ENCODE measurements at places on chromosomes 4 and X.

- DNase-seq: no peak
Measured at GRCh38 chr4:42066402-42066801, 76.1 kb downstream of the SLC30A9 start.

- no peak for DNase-seq
Measured at GRCh38 chr4:150385606-150386005, 196.3 kb upstream of the MAB21L2 start.

GRCh38 chr4:52799813-52800212, 48.6 kb upstream of the ERVMER34-1 start:
- DNase-seq: no peak

GRCh38 chrX:22310779-22311178, 38.1 kb downstream of the CBLL2 start:
- DNase-seq: no peak

- DNase-seq: no peak
Measured at GRCh38 chrX:140764401-140764919, 54.9 kb downstream of the LINC00632 start.

DNA sequence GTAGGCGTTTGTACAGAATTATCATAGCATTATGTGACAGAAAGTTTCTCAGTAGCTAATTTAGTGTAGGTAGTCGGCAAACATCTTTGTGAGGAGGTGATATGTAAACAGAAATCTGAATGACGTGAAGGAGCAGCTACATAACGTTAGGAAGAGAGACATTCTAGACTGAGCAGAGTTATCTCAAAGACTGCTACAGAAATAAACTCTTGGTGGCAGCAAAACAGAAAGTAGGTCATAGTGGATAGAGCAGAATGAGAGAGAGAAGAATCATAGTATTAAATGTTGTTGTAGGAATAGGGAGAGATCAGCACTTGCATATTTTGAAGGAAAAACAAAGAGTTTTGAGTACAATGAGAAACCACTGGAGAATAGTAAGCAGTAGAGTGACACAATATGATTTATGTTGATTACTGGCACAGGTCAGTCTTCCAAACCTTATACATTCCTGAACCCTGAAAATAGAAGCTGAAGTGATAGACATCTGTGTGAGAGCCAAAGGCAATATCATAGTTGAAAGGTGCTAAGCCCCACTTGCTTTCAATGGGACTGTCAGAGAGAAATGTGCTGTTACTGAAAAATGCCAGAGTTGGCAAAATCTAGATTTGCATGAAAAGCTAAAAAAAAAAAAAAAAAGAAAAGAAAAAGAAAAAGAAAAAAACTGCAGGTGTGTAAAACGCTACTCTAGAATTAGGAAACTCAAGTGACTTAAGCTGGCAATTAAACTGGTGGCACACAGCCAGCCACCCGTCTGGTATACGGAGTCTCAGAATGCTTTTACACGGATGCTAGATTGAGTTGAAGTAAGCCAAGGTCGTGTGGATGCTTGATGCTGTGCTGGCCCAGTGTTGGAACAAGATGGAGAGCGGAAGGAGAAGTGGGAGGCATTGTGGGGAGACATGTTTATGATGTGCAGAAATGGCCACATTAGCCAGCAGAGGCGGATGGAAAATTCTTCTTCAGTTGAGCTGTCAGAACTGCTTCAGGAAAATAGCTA, 750.2 kb upstream of the HS3ST1 start:
- no peak for DNase-seq

DNA sequence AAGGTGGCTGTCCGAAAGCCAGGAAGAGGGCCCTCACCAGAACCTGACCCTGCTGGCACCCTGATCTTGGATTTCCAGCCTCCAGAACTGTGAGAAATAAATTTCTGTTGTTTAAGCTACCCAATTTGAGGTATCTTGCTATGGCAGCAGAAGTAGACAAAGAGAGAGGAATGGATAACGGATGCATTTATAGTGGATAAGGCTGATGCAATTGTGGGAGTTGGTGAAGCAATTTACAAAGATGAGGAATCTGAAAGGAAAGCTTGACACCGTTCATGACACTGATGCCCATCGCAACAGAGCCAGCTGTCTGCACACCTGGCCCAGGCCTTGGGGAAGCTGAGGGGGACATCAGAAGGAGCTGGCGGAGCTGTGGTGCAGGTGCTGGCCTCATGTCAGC, 35.7 kb upstream of the MSL3 start:
- no peak for DNase-seq

All from GF-D8 (cell line).